ENCODE measurements at places on chromosomes 5 and 9. TPM values are rescaled to one million over a fixed set of nuclear protein-coding genes. Genes with fewer than 3 reads are reported as not detected.

- DNase-seq = no peak
These were observed 81.7 kb upstream of the LRRTM2 start for GRCh38 chr5:138956801-138957200.

DNA sequence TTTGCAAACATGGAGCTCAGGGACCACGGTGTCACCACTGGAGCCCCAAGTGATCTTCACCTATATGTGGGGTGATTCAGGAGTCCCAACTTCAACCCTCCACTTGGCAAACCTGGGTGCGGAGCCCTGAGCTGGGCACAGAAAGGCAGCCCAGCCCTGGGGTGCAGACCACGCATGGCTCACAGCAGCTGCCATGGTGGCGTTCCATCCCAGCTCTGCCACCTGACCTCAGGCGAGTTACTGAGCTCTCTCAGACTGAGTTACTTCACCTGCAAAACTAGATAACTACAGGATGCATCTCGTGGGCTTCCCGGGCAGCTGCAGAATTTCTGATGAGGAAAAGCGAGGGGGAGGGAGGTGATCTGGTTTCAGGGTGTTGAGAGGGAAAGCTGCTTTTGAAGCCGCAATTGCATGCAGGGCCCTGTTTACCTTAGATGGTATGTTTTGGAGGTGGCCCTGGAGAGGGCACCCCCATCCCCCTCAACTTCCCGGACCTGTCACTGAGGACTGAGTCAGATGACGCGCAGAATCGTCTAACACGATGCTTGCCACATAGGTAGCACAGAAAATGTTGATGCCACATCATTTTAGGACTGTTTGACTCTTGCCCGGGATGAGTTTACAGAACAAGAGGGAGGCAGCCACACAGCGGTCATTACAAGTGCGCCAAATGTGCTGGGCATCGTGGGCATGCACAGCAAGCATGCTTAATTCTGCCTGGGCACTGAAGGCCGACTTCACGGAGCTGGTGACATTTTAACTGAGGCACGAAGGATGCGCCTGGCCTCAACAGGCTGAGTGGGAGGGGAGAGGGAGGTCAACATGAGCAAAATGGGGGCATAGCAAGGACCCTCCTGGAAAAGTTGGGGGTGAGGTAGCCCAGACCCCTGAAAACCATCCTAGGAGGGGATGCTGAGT lies 154.6 kb downstream of the COL23A1 start:
- DNase-seq = no peak

- no peak for DNase-seq
These were observed 26.9 kb downstream of the KLHL3 start for GRCh38 chr5:137708796-137709559.

- DNase-seq = no peak
These were observed 2.9 kb upstream of the RBM22 start for GRCh38 chr5:150703762-150704161.

Gene MRPS30
- 62.9 TPM for total RNA-seq

GRCh38 chr9:7178729-7179128 lies 421.0 kb downstream of the KDM4C start:
- no peak for DNase-seq

DNA sequence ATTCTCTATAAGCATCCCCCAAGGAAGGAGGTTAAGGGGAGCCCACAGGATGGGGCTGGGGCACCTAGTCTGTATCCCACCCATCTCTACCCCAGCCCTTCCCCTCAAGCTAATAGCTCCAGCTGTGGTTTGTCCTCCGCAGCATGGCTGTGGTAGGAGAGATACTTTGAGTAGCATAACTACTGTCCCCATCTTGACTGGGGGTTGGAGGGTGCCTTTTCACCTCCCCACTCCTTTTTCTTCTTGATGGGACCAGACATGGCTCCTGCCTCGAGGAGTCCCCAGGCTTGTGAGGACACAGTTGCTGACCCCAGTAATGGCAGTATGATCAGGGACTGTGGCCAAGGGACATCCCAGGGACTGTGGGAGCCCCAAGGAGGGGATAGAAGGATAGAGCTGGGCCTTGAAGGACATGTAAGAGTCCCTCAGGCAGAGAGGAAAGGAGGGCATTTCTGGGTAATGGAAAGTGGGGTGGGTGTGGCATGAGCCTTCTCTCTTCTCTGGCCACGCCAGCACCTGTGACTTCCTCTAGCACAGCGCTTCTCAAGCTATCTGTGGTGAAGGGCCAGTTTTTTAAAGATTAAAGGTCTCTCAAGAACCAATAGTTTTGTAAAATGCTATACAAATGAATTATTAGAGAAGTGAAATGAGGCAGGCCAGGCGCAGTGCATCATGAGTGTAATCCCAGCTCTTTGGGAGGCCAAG lies 14.0 kb downstream of the OLFML2A start:
- no peak for DNase-seq

Gene PLCXD3
- not detected for total RNA-seq
